Brain (organoid and tissue), 16 donors: ENCODE measurements at places on chromosomes 5 and 9.
A peak's percentile ranks its signal among the peaks of the same experiment; 100 is the strongest.

DNA sequence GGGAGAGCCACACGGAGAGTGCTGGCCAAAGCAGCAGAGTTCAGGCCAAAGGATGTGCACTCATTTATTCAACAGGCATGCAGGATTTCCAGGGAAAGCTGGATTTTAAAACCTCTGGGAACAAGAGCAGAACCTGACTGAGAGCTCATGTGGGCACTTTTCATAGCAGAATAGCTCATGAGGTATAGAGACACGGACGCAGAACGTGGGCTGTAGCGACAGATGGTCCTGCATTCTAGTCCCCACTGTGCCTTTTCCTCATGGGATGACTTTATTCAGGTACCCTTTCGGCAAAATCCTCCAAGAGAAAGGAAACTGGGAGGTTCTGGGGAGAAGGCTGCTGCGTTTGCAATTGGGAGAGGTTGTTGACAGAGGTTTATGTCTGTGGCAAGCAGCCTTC, 5.4 kb downstream of the IL4 start:
- no peak for DNase-seq

DNA sequence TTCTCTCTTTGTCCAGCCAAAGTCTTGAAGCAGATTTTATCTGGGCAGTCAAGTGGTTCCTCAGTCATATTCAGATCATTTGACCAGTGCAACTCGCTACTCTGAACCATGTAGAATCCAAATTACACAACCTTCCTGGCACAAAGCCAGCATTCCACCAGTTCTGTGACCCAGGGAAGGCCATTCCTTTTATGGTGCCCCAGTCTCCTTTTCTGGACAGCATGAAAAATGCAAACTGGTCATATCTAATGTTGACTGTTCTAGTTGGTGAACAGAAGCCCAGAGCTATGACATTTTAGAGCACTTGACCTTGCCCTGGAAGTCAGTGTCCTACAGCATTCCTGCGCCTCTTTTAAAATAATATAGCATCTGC, 364.6 kb downstream of the BRINP1 start:
- DNase-seq: no peak

DNA sequence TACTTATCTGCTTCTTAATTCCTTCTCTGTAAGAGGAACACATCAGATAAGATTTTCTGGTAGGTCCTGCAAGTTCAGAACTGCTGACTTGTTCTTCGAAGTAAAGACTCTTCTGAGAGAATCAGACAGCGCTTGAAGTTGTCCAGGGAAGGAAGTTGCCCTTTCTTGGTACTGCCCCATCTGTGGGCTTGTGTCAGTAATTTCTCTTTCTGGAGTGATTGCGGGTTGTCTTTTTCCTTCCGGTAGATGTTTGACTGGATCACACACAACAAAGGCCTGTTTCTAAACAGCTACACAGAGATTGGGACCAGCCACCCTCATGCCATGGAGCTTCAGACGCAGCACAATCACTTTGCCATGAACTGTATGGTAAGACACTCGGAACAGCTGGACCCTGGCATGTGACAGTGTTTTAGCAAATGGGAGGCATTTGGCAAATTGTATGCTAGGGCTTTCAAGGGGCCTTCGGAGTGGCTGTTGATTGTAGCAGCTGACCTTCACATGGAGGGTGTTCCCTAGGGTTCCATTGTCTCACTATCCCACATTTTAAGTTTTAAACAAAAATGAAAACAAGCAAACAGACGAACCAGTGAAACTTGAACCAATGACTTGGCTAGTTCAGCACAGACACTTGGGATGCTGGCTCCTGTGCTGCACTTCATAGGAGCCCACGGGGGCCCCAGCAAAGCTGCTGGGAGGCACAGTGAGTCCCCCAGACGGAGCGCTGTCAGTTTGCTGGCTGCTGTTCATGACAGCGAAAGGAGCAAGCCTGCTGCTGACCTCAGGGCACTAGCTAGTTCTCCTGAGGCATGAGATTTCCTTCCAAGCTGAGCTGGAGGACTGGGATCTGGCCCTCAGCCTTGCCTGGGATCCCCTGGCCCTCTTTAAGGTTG, 149.9 kb downstream of the TRIO start:
- no peak for DNase-seq

- peak; percentile 83 for DNase-seq
These were observed 1.3 kb downstream of the ASTN2 start for GRCh38 chr9:117413346-117414219.

- peak; percentile 22 for DNase-seq
These were observed 49.6 kb upstream of the SMIM32 start for GRCh38 chr5:136242611-136243010.

DNA sequence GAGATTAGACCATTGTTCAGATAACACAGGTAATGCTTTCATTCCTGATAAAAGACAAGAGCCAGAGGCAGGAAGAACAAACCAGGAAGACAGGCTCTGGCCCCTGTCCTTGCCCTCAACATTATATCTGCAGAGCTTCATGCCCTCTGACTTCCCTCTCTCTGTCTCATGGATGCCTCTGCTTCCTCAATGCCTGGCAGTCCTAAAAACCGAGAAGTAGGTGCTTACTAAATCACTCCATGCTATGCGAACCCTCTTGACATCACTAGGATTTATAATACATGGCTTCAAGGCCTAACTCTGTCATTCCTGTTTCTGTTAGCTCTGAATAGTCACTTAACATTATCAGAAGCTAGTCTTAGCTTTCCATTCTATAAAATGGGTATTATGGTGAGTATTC, 117.8 kb downstream of the TLR4 start:
- no peak for DNase-seq

- no peak for DNase-seq
These were observed 2.7 kb upstream of the PURA start for GRCh38 chr5:140111011-140111858.

GRCh38 chr9:107351382-107352045, 68.4 kb downstream of the RAD23B start:
- no peak for DNase-seq

DNA sequence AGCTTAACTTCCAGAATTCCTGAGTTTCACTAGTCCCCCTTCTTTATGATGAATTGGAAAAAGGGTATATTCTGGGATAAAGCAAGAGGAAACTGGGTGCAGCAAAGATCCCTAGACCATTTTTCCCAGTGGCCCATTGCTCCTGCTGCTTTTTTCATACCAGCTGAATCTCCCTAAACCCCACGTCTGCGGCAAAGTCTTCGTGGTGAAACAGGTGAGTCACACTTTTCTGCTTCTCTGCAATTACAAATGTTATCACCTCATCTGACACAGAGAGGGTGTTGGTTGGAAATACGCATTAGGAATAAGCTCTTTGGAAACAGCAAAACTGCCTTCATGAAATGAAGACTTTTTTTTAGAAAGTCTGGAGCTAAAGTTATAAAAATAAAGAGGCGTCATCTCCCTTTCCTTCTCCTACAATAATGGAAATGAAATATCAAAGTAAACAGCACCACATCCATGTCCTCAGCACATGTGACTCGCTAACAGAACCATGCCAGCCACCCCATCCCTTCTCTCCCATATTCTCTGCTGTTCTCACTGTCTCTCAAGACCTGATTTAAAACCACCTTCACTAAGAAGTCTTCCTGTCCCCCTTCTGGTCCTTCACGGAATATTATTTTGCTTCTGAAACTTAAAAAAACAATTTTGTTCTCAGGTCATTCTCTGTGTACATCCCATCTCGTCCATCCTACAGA, 39.5 kb upstream of the GLRX start:
- no peak for DNase-seq

DNA sequence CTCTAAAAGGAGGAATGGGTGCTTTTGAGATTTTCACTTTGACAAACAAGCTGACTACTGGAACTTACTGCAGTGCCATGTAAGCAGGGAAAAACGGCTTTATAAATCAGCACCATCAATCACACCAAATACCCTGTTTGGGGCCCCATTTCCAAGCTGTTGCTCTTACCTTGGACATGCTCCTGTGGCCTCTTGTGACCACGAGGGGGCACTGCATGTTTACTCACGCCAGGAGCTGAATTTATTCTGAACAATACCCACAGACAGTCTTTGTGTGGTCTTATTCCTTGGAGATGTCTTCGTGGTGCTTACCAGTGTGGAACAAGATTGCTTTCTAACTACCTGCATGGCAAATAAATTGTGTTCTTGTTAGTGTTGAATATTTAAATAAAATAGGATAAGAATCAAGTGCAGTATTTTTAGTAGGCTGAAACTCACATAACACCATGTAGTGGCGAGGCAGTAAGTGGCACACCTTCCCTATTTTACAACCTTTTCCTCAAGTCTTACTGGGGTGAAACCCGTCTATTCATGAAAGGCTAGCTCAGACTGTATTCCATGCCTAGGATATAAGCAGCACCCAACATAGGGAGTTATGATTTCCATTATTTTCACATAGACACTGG, 155.5 kb upstream of the NMUR2 start:
- peak; percentile 92 for DNase-seq

DNA sequence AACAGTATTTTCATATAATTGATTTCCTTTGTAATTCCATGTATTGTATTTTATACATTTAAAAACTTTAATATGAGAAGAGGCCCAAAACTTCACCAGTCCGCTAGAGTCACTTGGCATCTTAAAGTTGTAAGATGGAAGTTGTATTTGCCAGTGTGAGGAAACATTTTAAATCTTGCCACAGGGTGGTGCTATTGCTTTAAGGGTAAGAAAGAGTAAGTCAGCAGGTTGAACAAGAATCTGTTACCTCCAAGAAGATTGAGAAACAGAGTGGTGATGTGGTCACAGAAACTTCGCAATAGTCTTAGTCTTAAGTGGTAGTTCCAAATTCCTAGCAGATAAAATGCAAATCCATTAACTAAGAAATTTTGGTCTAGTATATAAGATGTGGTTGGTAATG, 39.8 kb upstream of the RANBP6 start:
- DNase-seq: peak; percentile 67

DNA sequence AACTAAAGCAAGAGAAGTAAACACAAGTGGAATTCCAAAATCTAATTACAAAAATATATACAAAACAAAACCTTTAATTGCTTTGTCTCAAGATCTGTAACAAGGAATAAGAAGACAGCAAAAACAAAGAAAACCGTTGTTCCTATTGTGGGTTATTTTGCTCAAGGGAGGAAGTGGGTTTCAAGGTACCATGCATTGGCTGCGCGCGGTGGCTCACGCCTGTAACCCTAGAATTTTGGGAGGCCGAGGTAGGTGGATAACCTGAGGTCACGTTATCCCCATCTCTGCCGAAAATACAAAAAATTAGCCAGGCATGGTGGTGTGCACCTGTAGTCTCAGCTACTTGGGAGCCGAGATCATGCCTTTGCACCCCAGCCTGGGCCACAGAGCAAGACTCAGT, 12.1 kb upstream of the IQGAP2 start:
- no peak for DNase-seq

DNA sequence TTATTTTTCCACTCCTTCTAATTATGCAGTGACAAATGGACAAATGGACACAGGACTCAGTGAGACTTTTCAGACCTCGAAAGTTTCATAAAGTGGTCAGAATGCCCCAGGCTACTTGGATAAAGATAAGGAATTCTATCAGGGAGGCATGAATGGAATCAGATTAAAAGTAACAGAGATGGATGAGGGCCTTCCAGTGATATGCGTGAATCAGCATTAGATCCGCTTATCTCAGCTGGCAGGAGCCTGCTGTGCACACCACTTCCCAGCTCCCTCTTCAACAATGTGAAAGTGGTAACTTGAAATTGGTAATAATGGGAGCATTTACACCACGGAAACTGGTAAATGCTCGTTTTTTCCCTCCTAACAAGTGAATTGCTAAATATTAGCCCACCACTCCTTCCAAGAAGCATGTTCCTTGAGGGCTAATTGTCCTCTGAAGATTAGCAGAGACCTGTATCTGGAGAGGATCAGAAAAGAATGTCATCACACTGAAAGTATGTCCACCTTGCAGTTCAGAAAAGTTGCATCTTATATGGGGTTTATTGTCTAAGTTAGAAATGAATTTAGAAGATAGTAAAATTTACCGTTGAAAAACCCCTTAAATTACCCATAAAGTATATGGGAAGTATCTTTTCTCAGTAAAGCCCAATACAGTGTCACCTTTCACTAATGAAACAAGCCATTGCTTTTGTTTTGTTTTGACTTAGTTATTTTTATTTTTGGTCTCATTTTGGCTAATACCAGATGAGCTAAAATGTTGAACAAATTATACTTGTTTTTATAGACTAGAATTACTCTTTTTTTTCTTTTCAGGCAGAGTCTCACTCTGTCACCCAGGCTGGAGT, 125.3 kb downstream of the DPYSL3 start:
- no peak for DNase-seq

- no peak for DNase-seq
These were observed 65.0 kb upstream of the ANGPTL2 start for GRCh38 chr9:127187231-127187956.

GRCh38 chr5:61263072-61263471, 69.0 kb upstream of the ZSWIM6 start:
- no peak for DNase-seq

DNA sequence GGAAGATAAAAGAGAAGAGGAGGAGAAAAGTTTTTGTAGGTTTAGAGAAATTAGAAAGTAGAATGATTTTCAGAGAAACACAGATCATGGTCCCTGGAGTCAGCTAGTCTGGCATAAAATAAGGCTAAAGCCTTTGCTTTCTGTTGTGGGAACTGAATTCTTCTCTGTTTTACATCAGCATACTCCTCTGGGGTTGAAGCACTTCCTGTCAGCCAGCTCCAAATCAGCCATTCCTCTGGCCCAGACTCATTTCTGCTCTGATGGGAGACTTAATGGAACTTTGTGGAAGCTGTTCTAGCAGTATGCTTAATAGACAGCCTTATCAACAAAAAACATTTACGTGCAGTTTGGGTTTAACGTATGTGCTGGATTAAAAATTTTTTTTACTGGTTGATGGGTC, 143.2 kb downstream of the HMHB1 start:
- DNase-seq: no peak

GRCh38 chr9:34601937-34602573, 9.8 kb downstream of the RPP25L start:
- DNase-seq: peak; percentile 68

GRCh38 chr5:134523543-134524271, 1.8 kb upstream of the JADE2 start:
- DNase-seq: peak; percentile 7

DNA sequence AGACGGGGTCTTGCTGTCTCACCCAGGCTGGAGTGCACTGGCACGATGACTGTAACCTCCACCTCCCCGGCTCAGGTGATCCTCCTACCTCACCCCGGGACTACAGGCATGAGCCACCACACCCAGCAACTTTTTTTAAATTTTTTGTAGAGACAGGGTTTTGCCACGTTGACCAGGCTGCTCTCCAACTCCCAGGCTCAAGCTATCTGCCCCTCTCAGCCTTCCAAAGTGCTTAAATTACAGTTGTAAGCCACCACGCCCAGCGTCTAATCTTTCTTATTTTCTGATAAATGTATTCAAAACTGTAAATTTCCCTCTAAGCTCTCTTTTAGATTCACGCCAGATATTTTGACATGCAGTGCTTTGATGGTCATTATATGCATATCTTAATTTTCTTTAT, 10.3 kb downstream of the FRRS1L start:
- DNase-seq: no peak

GRCh38 chr5:92019376-92019990, 636.4 kb upstream of the ARRDC3 start:
- DNase-seq: no peak

GRCh38 chr9:13487071-13487470, 207.6 kb upstream of the MPDZ start:
- DNase-seq: no peak

- DNase-seq: no peak
These were observed 37.1 kb upstream of the GLRX start for GRCh38 chr5:95859661-95860060.

GRCh38 chr5:113027015-113027414, 50.4 kb downstream of the DCP2 start:
- no peak for DNase-seq

- DNase-seq: no peak
These were observed 1250.5 kb downstream of the PTPRD start for GRCh38 chr9:9362332-9362731.
